ENCODE measurements at places on chromosomes 7 and 10.
A peak's percentile ranks its signal among the peaks of the same experiment; 100 is the strongest.

- peak; percentile 48 for DNase-seq
These were observed 136.0 kb downstream of the KIF20B start for GRCh38 chr10:89837165-89838043.

- no peak for DNase-seq
These were observed 38.9 kb downstream of the GLRX3 start for GRCh38 chr10:130175074-130175473.

DNA sequence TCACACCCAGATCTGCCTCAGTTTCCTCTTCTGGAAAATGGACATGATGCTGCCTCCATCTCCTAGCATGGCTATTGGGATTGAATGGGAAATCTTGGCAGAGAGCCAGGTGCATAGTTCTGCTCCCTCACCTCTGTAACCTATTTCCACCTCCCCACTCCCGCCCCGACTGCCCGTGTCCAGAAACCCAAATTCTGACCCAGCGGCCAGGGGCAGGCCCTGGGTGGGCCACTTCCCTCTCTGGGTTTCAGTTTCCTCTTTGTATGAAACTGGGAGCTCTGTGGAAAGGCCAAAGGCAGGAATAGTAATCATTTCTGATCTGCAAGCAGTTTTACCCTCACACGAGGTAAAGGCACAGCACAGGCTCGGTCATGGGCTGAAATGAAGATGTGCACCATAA, 74.1 kb upstream of the DUSP5 start:
- no peak for DNase-seq

DNA sequence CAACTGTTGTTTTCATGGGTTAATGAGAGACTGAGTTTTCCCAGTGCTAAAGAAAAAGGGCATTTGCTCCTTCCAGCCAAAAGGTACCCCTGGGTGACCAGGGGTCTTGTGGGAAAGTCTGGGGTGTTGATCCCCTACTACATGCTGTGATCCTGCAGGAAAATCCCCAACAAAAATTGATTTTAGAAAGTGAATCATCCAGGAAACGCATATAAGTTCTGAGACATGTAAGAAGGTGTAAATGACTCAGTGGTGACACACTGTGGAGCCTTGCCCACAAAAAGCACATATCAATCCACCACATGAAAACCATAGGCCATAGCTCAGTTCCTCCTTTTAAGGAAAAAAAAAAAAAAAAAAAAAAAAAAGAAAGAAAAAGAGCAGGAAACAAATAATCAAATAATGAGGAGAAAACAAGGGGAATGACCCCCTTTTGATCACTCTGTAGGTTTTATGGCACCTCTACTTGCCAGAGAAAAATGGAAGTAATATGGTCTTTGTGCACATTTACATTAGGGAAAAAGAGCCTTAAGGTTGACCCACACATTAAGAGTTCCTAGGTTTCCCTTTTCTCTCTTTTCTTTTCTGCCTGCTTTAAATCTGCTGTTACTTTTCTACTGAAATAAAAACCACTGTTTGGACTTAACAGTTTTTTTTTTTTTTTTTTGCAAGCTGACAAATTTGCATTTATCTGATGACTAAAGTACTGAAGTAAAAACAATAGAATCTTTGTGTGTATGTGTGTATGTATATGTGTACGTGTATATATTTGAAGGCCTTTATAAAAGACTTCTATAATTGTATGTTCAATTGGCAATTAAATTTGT, 386.0 kb downstream of the KIF20B start:
- no peak for DNase-seq

DNA sequence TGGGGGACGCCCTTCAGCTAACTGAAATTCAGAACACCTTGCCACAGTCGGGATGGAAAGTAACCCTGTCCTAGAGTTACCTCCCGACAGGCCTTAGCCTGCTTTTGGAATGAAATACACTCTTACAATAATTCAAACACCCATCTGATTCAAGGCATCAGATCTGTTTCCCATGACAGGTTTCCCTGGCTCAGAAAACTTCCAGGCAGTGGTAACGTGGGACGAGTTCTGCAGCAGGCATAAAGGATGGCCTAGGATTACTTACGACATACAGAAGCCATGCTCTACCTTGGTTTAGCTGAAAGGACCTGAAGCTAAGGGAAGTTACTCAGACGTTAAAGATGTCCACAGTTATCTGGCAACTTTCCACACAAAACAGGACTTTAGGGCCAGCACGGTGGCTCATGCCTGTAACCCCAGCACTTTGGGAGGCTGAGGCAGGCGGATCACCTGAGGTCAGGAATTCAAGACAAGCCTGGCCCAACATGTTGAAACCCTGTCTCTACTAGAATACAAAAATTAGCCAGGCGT, 5.0 kb downstream of the PAXIP1 start:
- no peak for DNase-seq

DNA sequence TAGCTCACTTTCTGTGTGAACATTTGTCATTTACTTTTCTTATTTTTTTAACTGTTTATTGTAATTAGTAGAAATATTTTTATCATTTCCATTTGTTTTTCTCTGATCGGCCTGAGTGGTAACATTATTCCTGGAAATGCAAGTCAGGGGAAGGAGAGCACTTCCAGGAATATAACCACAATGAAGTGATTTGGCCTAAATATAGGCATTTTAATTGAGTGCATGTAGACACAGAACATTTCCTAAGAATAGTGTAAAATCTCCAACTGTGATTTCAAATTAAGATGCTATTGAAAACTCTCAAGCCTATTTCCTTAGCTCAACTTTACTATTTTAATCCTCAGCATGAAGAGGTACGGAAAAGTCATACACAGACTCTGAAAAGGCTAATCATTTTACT, 86.5 kb upstream of the SKAP2 start:
- DNase-seq, result no peak

Measured in activated B cell treated with CpG ODN at 0.5 μM for 24 hours (primary cell).